ENCODE measurements at places on chromosomes 1 and 21.

DNA sequence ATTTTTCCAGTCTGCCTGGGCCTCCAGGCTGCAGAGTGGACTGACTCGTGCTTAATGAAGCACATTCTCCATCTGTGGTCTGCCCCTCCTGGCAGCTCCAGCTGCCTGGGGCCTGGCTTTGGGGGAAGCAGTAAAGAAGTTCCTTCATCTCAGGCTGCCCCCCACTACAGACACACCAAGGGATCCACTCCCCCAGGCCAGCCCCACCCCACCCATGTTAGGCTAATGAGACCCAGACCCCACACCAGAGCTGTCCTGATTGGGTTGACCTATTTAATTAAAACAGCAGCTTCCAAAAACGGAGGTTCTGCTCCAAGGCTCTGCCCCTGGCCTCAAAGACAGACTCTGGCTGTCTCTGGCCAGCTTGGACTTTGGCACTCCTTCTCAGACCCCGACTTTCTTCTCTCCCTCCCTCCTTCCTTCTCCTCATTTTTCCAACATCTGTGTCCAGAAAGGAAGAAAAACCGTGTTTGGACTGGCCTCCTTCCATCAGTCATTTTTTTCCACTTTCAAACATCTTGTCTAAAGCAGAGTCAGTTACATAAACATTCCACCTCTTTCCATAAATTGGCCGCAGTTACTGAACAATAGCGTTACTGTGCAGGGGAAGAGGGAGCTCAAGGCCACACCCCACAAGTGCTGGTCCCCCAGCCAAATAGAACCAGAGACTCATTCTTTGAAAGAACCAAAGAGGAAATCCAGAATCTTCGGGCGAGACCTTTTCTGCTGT, 29.7 kb downstream of the SERTAD4 start:
- no peak for DNase-seq

GRCh38 chr21:42122398-42122797, 51.3 kb downstream of the UMODL1 start:
- DNase-seq: no peak

DNA sequence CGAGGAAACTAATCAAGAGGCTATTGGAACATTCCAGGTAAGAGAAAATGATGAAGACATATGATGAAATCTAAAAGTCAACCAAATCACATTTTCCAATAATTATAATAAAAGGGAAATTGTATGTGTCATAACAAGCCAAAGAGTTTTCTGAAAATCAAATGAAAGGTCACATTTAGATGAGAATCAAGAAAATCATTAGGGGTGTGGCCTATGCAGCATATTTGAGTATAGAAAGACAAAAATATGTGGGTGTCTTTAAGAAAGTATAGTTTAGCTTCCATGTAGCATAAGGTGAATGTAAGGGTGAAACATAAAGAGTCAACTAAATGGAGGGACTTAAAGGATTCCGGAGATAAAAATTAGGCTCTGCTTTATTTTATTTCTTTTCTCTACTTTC, 9.2 kb upstream of the RNPC3 start:
- no peak for DNase-seq

GRCh38 chr1:44485934-44486460, 80.9 kb downstream of the RNF220 start:
- no peak for DNase-seq

DNA sequence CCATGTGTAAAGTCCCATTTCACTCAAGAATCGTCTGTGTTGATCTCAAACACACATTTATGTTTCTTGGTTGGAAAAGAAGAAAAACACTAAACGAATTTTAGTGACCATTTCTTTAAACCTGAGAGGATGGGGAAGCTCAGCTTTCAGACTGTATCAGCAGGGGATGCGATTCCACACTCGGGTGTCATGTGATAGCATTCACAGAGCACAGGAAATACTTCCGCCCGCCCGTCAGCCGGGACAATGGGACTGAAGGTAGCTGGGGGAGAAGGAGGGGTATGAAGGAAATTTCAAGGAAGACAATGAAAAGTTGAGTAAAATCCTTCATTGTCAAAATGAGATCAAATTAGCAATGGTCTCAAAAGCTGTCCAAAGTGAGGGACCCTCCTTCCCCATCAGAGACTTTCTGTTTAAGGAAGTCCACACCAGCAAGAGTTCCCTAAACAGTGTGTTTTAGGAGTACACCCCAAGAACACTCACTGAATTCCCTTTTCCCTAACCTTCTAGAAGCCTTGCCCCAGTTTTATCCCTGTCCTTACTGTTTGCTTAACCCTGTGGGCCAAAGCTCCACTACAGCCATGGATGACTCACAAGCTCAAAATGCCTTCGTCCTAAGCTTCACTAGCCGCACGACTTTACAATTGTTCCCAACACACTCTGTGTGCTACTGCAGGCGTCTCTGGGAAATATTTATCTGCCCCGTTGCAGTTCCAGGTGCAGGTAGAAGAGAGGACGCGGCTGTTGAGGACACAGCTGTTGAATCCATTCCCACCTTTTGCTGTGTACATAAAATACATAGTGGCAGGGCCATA, 51.4 kb upstream of the SIM2 start:
- DNase-seq: no peak

DNA sequence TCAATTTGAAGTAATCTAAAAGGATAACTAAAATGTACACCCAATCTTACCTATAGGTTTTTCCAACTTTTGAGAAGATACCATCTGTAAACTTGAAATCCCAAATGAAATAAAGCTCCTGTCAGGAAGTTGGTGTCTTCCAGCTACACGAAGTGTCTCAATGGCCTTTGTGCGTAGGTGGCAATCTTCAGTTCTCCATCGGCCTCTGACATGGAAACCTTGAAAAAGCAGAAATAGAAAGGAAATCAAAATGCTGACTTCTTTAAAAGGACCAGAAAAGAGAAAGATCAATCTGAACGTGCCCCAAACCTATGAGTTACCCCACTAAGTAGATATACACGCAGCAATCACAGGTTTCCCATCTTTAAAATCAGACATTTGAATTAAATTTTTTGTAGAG, 10.0 kb downstream of the MKNK1 start:
- DNase-seq: no peak

DNA sequence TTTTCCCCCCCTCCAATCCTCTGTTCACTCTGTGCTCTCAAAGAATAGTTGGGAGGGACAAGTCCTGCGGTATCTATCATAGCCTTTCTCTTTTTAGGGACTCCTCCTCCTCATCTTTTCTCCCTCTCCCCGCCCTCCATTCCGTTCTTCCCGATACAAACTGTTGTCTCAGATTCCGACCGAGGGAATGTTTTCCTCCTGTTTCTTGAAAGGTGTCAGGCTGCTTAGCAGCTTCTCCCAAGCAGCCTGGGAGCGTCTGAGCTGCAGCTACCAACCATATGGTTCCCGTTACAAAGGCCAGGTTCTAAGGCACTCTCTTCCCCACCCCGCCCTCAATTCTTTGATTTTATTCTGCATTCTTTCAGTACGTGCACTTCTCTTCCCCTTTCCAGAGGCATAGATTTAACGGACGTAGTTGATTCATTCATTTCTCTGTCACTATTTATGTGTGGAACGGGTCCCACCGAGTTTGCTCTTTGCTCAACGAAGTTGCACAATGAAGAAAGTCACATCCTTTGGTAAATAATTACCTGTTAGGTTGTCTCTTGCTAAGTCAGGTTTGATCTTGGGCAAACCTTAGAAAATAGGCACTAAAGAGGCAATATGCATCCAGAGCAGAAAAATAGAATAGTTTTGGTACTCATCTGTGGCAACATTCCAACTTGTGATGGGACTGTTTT, 2.8 kb downstream of the ADGRL2 start:
- no peak for DNase-seq

GRCh38 chr1:96096613-96097321, 624.8 kb upstream of the PTBP2 start:
- DNase-seq: no peak

- DNase-seq: no peak
Measured at GRCh38 chr21:42461185-42461520, 34.9 kb downstream of the RSPH1 start.

- no peak for DNase-seq
Measured at GRCh38 chr1:87115317-87115890, 201.0 kb downstream of the HS2ST1 start.

- no peak for DNase-seq
Measured at GRCh38 chr1:60281360-60281932, 207.9 kb upstream of the C1orf87 start.

DNA sequence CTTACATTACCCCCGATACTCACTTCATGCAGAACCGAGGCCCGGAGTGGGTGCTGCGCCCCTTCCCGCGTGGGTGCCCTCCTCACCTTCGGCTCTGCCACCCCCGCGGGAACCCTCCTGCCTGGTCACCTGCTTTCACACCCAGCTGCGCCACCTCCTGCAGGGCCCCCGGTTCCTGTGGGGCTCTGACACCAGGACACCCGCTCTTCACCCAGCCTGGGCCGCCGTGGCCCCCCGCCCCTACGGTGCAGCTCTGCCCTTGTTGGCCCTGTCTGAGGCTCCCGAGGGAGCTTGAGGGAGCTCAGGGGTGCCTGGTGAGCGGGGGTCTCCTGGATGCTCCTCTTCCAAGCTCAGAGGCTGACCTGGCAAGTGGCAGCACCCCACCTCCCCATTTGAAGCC, 19.0 kb downstream of the RRP1 start:
- no peak for DNase-seq

- DNase-seq: no peak
Measured at GRCh38 chr1:172359491-172359999, 60.9 kb upstream of the C1orf105 start.

DNA sequence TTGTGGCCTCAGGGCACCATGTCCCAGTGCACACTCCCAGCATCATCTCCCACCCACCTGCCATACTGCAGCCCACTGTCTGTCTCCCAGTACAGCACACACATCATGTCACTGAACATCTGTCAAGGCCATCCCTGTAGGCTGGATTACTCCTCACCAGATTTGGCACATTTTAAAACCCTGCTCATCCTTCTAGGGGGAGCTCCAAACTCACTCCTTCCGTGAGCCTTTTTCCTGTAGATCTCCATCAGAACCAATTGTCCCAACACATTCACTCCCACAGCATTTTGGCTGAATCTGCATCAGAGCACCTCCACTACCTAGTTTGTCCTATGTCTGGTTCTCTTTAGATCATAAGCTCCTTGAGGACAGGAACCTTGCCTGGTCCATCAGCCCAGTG, 58.6 kb upstream of the GRIK3 start:
- DNase-seq: no peak

GRCh38 chr1:246145900-246146299, 361.2 kb downstream of the SMYD3 start:
- no peak for DNase-seq

DNA sequence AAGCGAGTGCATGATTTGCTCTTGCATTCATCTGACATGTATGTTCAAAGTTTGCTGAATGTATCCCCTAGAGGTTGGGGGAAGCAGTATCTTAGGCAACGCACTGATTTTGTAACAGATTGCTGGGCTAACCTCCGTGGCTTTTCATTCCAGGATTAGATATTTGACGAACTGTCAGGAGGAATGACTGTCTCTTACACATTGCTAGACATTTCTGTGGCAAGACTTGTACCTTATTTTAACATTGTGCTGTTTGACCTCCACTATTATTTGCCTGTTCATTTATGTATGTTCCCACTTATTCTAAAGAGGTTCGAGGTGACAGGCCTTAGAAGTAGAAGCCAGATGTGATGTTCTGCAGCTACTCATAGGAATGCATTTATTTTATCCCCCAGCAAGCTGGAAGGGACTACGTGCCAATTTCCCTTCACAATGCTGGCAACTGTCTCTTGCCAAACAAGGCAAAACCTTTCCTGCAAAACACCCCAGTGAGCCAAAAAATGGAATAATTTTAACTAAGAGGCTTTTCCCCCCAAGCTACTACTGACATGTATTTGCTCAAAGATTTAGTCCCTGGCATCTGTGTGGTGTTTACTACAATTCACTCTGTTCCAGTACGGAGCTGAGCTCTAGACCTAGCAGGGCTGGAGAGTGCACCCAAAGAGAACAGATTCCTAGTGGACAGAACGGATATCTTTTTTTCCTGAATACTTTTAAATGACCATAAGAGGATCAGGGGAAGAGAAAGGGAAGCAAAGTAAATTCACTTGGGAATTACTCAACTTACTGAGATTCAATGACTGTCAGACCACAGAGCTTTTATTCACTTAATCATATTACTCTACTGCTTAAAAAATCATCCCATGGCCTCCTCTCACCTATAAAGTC, 646.2 kb downstream of the SMYD3 start:
- no peak for DNase-seq

DNA sequence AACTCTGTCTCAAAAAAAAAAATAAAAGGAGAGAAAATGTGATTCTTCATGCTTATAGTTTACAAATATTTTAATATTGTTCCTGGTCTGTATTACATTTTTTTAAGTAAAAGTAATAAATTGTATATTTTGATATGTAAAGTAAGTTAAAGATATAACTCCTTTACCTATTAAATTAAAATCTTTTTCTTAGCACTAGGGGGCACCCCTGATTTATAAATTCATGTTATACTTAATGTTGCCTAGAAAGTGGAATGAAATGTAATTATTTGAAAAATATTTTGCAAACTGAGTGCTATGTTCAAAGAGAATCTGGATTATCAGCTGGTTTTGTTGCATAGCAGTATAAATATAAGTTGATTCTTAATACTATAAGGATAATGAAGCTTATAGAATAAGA, 49.2 kb downstream of the RALGPS2 start:
- no peak for DNase-seq

DNA sequence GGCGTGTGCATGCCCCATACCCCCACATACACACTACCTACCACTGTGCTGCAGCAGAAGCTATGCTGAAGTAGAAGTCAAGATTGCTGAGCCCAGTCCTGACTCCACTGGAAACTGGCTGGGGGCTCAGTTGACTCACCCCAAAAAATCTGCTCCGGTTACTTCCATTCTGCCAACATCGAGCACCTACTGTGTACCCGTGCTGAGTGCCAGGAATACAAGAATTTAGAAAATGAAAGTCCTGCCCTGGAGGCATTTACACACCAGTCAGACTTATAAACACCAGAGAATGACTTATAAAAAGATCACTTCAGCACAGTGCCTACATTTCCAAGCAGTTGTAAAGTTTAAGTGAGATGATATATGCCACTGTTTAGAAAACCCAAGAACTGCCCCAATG, 99.1 kb downstream of the NMNAT2 start:
- DNase-seq: no peak

GRCh38 chr21:44510508-44511218, 29.3 kb downstream of the KRTAP10-1 start:
- DNase-seq: peak; percentile 83

DNA sequence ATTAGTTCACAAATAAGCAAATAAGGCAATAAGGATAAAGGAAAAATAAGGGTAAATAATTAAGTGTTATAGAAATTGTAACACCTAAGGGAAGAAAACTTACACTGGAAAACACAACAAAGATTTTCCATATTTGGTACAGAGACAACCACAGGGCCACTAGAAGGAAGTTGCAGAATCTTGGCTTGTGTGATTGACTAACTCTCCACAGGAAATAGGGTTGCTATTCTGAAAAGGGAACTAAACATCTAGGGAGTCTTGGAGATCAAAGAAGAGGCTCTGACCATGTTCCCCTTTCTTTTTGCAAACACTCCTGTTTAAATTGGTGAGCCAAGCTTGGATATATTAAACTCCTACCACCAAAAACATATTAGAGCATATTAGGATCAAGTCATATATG, 59.1 kb downstream of the APCS start:
- DNase-seq: no peak
